ENCODE measurements at places on chromosomes 7 and 10.
A peak's percentile ranks its signal among the peaks of the same experiment; 100 is the strongest.

GRCh38 chr7:142939226-142939910 lies at the start of gene LLCFC1:
LLCFC1 (plus strand) TSS chr7:142939484; CDS start chr7:142939622, 138 bp downstream.
- no peak for DNase-seq

GRCh38 chr10:78162853-78163252 lies 129.2 kb downstream of the RPS24 start:
- DNase-seq: peak; percentile 5

GRCh38 chr10:55519264-55519663 lies 718.2 kb upstream of the PCDH15 start:
- DNase-seq: no peak

- DNase-seq: peak; percentile 77
These were observed 261.3 kb downstream of the ELFN1 start for GRCh38 chr7:1931256-1931950.

DNA sequence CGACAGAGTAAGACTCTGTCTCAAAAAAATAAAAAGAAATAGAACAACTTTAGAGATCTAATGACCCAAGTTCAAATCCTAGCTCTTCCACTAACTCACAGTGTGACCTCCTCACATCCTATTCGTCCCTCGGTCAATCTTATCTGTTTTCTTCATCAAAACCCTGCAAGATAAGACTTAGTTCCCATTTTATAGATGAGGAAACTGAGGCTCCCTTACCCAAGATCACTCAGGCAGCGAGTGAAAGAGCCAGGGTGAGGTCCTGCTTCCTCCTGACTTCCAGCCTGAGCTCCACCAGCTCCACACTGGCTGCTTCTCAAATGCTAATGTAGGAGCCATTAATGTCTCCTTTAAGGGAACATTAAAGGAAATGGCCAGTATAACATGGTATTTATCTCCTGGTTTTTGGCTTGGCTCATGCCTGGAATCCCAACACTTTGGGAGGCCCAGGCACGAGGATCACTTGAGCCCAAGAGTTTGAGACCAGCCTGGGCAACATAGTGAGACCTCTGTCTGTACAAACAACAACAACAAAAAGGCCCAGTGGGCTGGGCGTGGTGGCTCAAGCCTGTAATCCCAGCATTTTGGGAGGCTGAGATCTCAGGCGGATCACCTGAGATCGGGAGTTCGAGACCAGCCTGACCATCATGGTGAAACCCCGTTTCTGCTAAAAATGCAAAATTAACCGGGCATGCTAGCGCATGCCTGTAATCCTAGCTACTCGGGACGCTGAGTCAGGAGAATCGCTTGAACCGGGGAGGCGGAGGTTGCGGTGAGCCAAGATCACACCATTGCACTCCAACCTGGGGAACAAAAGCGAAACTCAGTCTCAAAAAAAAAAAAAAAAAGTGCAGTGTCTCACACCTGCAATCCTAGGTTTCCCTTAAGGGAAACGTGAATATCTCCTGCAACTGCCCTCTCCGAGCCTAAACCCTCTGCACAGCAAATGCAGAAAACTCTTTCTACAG lies 3.4 kb upstream of the RHBDD2 start:
- no peak for DNase-seq

DNA sequence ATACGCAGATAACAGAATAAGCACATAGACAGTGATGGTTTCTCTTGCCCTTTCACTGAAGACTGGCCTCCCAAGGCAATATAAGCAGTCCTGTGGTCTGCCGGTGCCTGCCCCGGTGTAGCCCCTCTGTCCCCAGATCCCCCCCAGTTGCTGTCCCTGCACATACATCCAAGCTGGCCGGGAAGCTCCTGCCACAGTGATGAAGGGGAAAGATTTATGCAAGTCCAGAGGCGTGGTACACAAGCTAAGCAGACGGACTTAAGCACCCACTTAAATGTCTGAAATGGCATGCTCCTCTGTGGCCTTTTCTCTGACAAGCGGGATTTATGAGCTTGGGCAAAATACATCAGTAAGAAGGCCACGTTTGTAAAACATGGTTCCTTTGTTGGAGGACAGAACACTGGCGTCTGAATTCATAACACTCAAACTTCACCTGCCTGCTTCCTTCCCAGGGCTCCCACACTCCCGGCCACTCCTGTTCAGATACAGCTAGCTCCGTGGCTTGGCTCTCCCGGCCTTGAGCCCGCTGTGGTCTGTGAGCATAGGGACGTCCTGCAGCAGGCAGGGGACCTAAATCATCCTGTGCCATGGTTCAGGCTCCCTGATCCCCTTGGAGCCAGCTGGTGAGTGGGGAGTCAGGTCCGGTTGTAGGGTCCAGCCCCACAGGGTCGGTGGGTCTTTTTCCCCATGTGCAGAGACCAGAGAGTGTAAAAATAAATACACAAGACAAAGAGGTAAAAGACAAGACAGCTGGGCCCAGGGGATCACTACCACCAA lies 61.7 kb upstream of the PPP2R2D start:
- no peak for DNase-seq

DNA sequence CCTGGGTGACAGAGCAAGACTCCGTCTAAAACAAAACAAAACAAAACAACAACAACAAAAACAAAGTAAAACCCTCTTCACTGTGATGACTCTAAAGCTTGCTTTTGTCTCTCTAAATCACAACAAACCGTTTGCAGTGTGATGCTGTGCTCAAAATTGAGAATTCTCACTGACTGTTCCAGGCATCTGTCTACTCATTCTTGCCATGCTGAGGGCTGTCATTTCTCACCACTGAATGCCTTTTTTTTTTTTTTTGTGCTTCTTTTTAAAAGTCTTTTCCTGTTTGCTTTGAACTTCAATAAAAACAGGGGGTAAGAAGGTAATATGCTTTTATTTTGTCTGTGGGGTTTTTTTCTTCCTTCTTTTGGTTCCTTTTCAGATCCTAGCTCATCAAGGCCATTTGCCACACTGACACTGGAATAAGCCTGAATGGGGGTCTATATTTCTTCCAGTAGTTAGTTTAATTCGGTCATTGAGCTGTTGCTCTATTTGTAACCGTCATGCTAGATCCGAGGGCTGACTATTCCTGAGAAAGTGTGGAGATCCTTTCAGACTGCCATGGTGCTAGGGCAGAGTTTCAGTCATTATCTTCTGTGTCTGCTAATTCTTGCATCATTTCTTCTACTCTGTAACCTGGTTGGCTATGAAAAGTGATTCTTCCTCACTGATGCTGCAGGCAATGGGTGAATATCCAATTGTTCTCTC lies 10.6 kb downstream of the FAS start:
- no peak for DNase-seq

DNA sequence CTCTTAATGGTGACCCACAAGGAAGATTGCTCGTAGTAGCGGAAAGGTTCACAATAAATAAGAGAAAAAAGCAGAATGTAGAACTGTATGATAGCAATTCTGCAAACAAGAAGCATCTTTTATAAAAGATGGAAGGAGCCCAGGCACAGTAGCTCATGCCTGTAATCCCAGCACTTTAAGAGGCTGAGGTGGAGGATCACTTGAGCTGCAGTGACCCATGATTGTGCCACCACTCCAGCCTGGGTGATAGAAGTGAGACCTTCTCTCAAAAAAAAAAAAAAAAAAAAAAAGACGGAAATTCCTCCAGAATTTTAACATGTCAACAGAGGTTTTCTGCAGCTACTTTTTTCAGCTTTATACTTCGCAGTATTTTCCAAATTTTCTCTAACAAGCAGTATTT lies 13.2 kb downstream of the GATAD1 start:
- DNase-seq: no peak

All from fibroblast of lung (primary cell).